ENCODE measurements at places on chromosomes 7 and 10.

DNA sequence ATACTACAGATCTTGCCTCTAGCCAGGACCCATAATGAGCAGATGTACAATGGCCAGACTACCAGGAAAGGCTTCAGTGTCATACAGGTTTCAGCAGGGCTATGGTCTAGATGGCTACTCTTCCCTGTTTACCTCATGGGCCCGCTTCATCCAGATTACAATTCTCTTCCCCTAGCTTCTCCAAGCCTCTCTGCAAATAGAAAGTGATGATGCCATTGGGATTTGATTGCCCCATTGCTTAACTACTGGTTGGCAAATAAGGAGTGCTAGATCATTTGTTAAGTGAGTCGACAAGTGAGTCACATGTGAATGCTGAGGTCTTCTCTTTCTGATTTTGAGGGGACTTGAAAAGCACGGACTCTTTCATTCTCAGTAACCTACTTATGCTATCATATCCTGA lies 361.5 kb upstream of the LRRTM3 start:
- no peak for DNase-seq

GRCh38 chr7:99848420-99849216 lies 20.8 kb downstream of the CYP3A43 start:
- no peak for DNase-seq

- no peak for DNase-seq
Observed at GRCh38 chr7:51577390-51577789, 260.8 kb upstream of the COBL start.

- no peak for DNase-seq
Observed at GRCh38 chr7:2079332-2080059, 153.2 kb downstream of the MAD1L1 start.

GRCh38 chr7:114916261-114916892 lies 5.5 kb upstream of the MDFIC start:
- no peak for DNase-seq

DNA sequence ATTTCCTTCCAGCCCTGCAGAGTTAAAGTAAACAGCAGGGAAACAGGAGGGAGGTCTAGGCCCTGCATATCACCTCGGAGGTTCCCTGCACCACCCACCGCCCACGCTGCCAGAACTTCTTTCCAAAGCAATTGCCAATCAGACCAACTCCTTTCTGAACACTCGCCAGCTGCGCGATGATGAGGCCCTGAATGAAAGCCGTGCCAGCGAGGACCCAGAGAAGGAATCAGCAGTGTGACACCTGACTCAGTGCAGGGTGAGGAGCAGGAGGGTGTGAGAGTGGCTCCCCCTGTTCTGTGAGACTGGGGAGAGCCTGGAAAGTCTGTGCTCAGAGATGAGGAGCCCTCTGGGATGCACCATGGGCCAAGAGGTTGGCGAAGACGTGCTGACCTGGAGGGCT lies 3.3 kb upstream of the TCERG1L start:
- no peak for DNase-seq

DNA sequence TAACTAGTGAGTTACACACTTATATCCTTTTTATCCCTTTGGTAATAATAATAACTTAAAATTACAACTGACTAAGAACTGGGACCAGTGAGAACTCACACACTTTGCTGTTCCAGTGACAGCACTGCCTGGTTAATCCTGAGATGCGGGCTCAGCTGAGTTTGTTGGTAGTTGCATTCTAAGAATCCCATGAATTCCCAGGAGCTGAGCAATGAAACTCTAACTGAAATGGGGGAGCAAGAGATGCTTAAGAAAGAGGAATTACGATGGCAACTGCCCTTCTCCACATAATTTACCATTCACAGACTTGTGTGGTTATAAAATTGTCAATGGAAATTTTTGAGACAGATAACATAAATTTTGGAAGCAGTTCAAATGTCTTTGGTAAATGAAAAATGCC lies 659.4 kb downstream of the MAGI2 start:
- DNase-seq: no peak

DNA sequence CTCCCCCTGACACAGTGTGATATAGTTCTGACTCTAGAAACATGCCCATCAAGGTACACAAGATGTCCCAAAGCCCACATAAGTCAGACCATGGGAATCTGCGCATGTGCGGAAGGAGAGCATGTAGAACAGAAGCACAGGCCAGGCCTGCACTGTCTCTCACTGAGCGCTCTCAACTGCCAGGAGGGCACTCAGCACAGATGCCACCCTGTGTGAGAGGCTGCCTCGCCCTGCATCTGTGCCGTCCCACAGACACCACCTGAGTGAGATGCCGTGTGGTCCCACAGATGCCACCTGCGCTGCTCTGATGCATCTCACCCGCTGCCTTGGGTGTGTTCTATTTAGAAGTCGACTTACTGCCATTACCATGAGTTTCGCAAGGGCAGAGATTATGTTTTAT lies 98.4 kb downstream of the VOPP1 start:
- DNase-seq: no peak

DNA sequence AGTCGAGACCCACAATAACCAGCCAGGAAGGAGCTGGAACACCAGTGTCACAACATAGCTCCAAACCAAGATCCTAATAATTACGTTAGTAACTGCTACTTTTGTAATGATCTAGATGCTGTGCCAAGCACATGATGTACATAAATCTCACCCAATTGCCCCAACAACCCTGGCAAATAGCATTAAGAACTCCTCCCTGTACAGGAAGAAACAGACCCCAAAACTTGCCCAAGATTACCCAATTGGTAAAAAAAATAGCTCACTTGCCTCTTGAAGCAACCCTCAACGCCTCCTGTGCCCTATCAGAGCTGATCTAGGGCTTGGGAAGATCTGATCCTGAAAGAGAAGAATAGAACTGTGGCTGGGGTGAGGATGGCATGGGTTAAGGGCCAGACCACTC lies 628.7 kb upstream of the AUTS2 start:
- no peak for DNase-seq

GRCh38 chr7:99476107-99476506 lies 3.4 kb downstream of the ZNF789 start:
- no peak for DNase-seq

- DNase-seq: no peak
Observed at GRCh38 chr7:133115596-133115995, 33.7 kb upstream of the CHCHD3 start.

DNA sequence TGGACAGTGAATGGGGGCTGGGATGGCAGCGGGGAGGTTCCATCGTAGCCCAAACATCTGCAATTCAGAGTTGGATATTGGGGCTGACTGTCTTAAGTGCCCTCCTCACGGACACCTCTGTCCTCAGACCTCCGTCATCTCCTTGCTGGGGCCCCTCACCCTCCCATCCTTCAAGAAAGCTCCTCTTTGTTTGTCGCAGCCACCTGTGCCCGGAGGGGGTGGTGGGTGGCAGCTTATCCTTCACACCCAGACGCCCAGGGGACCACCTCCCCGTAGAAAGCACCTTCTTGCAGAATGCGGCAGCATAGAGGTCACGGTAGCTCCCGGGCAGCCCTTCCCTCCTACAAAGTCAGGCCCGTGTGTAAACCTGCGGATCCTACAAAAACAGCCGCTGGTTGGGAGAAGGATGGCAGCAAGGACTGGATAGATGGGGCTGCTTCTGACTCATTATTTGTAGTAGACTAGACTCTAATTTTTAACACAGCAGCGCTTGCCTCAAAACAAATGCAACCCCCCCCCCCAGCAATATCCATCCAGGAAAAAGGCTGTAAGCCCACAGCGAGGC lies 1.3 kb upstream of the PTPRN2 start:
- DNase-seq: no peak

DNA sequence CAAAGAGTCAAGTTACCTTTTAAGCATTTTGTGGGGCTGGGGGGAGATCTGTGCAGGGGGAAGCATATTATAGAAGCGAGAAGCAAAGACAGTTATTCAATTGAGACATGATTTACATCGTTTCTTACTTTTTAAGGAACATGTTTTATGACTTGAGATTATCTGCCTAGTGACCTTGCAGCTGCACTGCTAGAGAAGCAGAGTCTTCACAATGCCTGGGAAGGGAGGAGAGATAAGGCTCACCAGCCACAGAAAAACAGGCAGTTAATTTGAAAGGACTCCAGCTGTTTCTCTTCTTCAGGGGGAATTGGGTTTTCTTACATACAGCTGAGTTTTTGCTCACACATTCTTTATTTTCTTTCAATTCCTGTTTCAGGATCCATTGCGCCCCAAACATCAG lies 31.0 kb downstream of the PHYH start:
- DNase-seq: no peak

DNA sequence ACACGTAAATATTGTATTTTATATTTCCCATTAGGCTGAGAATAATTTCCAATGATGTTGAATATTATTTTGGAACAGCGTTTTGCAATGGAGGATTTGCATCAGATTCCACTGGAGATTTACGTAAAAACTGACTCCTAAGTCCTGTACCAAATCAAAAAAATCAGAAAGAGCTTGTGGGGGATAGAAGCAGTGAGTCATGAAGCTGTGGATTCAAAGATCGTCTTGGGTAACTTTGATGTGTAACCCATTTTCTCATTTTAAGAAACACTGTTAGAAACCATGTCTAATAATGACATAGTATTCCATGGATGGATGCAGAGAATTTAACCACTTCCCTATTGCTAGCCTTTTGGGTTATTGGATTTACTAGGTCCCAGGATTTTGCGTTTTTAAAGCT lies 158.6 kb downstream of the INHBA start:
- DNase-seq: no peak

- no peak for DNase-seq
Observed at GRCh38 chr10:119041326-119041725, 11.8 kb downstream of the NANOS1 start.

Data from stimulated activated CD8-positive, alpha-beta memory T cell treated with anti-CD3 and anti-CD28 coated beads, Interleukin-2, amount 100 ng/mL, for 1 hour (primary cell).